ENCODE measurements at places on chromosomes 2 and 18. TPM values are rescaled to one million over a fixed set of nuclear protein-coding genes. Genes with fewer than 3 reads are reported as not detected.

- DNase-seq, result no peak
- H3K27ac ChIP-seq, result no peak overlapping the region
- no peaks in the 10 kb centered on the region for H3K36me3 ChIP-seq
- H3K27me3 ChIP-seq, result peaks cover 2% of the 10 kb centered on the region
These were observed 106.8 kb downstream of the C1D start for GRCh38 chr2:67955748-67956603.

- DNase-seq, result no peak
- H3K36me3 ChIP-seq, result no peaks in the 10 kb centered on the region
- H3K27me3 ChIP-seq, result no peaks in the 10 kb centered on the region
- no peak overlapping the region for H3K27ac ChIP-seq
- no peaks in the 10 kb centered on the region for H3K4me1 ChIP-seq
- H3K4me3 ChIP-seq, result no peak overlapping the region
These were observed 413.6 kb downstream of the THSD7B start for GRCh38 chr2:137178951-137179377.

DNA sequence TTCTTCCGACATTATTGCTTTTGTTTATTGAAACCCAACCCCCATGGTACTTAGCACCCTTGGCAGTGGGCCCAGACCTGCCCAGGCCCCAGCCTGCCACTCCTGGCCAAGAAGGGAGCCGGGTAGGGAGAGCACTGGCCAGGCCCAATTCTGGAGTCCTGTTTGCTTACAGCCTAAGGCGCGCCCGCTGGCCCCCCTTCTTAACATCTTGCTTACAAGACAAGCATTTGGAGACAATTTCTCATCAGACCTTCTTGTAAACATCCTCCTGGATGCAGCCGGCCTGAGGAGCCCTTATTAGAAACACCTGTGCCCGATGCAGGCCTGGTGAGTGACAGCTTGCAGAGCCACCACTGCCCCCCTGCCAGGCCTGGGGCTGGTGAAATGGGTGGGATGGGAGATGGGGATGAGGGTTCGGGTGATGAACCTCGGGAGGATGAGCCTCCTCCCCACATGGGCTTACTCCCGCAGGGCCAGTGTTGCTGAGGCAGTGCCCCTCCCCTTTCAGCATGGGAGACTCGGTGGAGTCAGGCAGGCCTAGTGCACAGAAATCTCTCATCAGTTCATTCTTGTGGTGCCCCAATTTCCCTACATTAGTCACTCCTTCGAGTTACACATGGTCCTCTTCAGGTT is 217.5 kb downstream of the CYP26B1 start:
- H3K4me1 ChIP-seq, result no peaks in the 10 kb centered on the region
- no peak overlapping the region for H3K27ac ChIP-seq
- DNase-seq, result no peak
- H3K4me3 ChIP-seq, result no peak overlapping the region
- no peaks in the 10 kb centered on the region for H3K36me3 ChIP-seq
- H3K27me3 ChIP-seq, result peaks cover 2% of the 10 kb centered on the region

DNA sequence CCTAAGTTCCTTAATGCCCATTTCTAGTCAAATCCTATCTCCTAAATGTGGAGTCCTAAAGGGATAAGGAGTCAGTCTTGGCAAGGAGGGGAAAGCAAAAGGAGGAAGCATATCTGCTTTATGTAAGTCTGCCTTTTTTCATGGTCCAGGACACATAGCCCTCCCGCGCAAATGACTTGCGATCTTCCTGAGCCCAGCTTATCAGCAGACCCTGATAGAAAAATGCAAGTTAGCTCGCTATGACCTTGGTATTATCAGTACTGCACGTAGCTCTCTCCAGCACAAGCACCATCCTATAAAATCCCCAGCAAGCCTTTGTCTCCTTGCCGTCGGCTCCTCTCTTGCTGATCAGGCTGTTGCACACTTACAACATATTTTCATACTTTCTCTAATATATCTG is 281.4 kb upstream of the KCNH7 start:
- H3K4me3 ChIP-seq, result no peak overlapping the region
- no peak overlapping the region for H3K27ac ChIP-seq
- H3K4me1 ChIP-seq, result no peaks in the 10 kb centered on the region

DNA sequence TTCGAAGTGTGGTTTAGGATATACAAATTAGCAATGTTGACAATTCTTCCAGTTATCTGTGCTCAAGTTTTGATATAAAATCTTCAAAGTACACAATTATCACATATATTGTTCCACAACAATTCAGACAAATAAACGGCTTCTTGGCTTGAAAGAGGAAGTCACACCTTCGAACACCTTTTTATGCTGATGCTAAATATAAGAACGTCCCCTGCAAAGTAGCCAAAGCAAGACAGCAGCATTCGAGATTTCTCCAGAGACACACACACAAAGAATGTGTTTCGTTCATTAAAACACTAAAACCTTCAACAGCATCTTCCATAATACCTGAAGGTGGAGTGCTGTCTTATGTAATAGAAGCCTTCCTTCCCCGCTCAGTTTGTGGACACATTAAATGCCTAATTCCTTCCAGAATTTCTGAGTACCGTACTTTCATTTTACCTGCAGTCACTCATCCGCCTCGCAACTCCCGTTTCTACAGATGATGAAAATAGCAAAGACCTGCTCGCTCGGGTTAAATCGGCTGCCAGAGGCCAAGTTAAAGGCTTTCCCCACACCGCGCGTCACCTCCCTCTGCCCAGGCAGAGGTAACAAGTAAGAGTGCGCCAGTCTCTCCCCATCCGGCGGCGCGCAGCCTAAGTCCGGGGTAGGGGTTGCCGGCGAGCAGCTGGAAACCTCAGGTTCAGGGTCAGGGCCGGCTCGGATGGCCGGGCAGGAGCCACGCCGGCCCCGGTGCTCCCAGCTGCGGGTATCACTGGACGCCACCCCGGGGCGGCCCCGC is 847 bp downstream of the SERPINE2 start:
- peaks cover 12% of the 10 kb centered on the region for H3K4me1 ChIP-seq
- H3K36me3 ChIP-seq, result no peaks in the 10 kb centered on the region
- peak overlapping the region; percentile 83 for H3K4me3 ChIP-seq
- no peak overlapping the region for H3K27ac ChIP-seq

- no peaks in the 10 kb centered on the region for H3K4me1 ChIP-seq
- DNase-seq, result no peak
These were observed 1335.3 kb upstream of the CDH2 start for GRCh38 chr18:29512203-29512602.

- H3K27me3 ChIP-seq, result no peaks in the 10 kb centered on the region
- peaks cover 26% of the 10 kb centered on the region for H3K36me3 ChIP-seq
- peaks cover 24% of the 10 kb centered on the region for H3K4me1 ChIP-seq
- H3K4me3 ChIP-seq, result no peak overlapping the region
These were observed 40.9 kb downstream of the UGP2 start for GRCh38 chr2:63882395-63883105.

- peaks cover 2% of the 10 kb centered on the region for H3K36me3 ChIP-seq
- peak overlapping the region; percentile 64 for H3K4me3 ChIP-seq
- peak overlapping the region; percentile 38 for H3K27ac ChIP-seq
These were observed 7.0 kb upstream of the TMX3 start for GRCh38 chr18:68721681-68722583.

GRCh38 chr2:43400508-43400907 is 174.1 kb upstream of the ZFP36L2 start:
- H3K4me3 ChIP-seq, result no peak overlapping the region
- H3K36me3 ChIP-seq, result peaks cover 20% of the 10 kb centered on the region
- DNase-seq, result no peak
- H3K27me3 ChIP-seq, result no peaks in the 10 kb centered on the region
- H3K27ac ChIP-seq, result no peak overlapping the region

GRCh38 chr2:157415591-157416101 is 28.2 kb downstream of the CYTIP start:
- H3K4me1 ChIP-seq, result peaks cover 89% of the 10 kb centered on the region
- H3K36me3 ChIP-seq, result peaks cover 87% of the 10 kb centered on the region
- peaks cover 2% of the 10 kb centered on the region for H3K27me3 ChIP-seq
- H3K27ac ChIP-seq, result peak overlapping the region; percentile 98
- H3K4me3 ChIP-seq, result peak overlapping the region; percentile 56
- no peak for DNase-seq

- no peaks in the 10 kb centered on the region for H3K27me3 ChIP-seq
- DNase-seq, result no peak
- H3K4me3 ChIP-seq, result no peak overlapping the region
- no peak overlapping the region for H3K27ac ChIP-seq
These were observed 387.3 kb upstream of the SYT4 start for GRCh38 chr18:43664487-43665008.

Gene RESP18
- total RNA-seq, result not detected

Gene HOXD3
- total RNA-seq, result not detected

Gene CSRNP3
- total RNA-seq, result not detected

Gene PRKAG3
- total RNA-seq, result not detected

Measured in activated CD4-positive, alpha-beta memory T cell treated with anti-CD3 and anti-CD28 coated beads for 36 hours (primary cell).